ENCODE measurements at places on chromosomes 13 and 19.

GRCh38 chr19:2469102-2469914 is 6.6 kb upstream of the GADD45B start:
- no peak for DNase-seq

- DNase-seq = no peak
Measured at GRCh38 chr19:5305163-5305562, 35.4 kb downstream of the PTPRS start.

DNA sequence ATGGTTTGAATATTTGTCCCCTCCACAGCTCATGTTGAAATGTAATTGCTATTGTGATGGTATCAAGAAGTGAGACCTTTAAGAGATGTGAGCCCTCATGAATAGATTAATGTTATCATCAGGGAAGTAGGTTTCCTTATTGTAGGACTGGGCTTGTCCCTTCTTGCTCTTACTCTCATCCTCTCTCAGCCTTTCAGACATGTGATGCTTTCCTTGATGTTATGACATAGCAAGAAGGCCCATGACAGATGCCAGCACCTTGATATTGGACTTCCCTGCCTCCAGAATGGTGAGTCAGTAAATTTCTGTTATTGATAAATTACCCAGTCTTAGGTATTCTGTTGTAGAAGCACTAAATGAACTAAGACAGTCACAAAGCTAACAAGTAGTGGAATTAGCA is 5.7 kb upstream of the ZMYM2 start:
- DNase-seq = no peak

- no peak for DNase-seq
Measured at GRCh38 chr19:16890461-16891184, 1.8 kb downstream of the F2RL3 start.

GRCh38 chr13:85241060-85241459 is 558.2 kb downstream of the SLITRK6 start:
- no peak for DNase-seq

DNA sequence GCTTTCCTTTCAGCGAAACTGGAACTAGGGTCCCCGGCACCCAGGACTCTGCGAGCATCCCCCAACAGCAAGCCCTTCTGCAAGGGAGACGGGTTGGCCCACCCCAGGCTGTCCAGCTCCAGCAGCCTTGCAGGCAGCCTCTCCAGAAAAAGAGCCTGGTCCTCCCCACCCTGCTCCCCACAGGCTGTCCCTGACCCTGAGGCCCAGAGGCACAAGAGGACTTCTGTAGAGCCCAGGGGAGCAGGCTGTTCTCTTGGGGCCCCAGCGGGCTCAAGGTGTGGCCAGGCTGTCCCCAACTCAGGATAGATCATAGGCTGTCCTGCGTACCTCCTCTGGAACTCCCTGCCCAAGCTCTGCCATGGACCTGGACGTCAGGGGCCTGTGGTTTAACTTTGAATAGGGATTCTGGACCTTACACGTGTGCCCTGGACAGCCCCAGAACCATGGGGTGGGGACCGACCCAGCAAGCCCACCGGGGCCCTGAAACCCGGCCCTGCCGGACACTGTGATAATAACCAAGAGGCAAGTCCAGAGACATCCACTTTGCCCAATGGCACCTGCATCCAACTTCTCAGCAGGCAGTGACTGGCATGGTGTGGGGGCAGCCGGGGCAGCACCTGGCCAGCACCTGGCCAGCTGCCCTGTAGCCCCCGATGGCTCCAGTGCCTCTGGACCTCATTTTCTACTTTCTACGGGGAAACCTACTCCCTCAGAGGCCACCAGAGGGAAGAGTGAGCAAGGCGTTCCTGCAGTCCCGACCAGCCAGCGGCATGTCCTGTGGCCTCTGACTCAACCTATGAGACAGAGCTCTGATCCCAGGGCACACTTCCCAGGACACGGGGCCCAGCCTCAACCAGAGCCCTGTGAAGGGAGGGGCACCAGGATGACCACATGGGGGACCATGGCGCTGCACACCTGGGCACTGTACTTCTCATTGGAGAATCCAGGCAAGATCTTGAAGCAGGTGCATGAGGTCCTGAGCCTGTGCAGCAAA is 50.9 kb upstream of the TPM4 start:
- DNase-seq = no peak

All from GM12892 (cell line).